ENCODE measurements at places on chromosomes 16 and 17. TPM values are rescaled to one million over a fixed set of nuclear protein-coding genes. Genes with fewer than 3 reads are reported as not detected.

DNA sequence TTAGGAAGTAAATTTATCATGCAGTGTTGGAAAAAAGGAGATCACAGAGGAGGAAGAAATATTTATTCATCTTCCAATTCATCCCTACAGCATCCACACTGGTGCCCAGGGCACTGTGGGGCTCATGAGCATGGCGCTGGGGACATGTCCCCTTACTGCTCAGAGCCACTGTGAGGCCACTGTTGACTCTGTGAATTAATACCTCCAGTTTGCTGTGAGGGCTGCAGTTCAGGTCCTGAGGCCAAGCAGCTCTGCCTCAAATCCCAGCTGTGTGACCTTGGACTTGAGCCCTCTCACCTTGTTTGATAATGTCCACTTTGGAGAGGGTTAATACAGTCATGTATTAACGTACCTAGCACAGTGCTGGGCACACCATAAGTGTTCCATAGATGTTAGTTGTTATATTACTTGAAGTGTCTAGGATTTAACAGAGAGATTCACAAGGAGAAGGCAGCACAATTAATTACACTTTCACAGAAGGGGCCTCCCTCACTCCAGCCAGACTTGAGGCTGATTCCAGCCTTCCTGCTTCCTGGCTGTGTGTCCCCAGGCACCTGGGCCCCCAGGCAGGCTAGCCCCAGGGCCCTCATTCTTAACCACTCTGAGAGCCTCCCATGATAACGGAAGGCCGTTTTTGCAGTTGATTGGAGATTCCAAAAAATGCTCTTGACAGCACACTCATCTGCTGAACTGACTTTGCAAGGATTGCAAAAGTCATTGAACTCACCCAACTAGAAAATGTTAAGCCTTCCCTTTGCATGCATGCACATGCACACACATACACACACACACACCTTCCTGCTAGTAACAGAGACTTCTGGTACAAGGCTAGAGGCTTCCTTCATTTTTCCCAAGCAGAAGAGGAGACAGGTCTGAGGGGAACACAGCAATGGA lies 29.4 kb downstream of the KATNIP start:
- no peaks in the 10 kb centered on the region for H3K27me3 ChIP-seq
- H3K27ac ChIP-seq, result peak overlapping the region; percentile 42
- peaks cover 18% of the 10 kb centered on the region for H3K36me3 ChIP-seq
- no peak for DNase-seq
- H3K4me3 ChIP-seq, result no peak overlapping the region
- H3K4me1 ChIP-seq, result peaks cover 12% of the 10 kb centered on the region

- no peak for DNase-seq
- no peaks in the 10 kb centered on the region for H3K36me3 ChIP-seq
- no peaks in the 10 kb centered on the region for H3K27me3 ChIP-seq
- H3K27ac ChIP-seq, result no peak overlapping the region
- H3K4me3 ChIP-seq, result no peak overlapping the region
- no peaks in the 10 kb centered on the region for H3K4me1 ChIP-seq
These were observed 81.6 kb downstream of the DNAH17 start for GRCh38 chr17:78495634-78496033.

- peaks cover 24% of the 10 kb centered on the region for H3K27me3 ChIP-seq
- no peak for DNase-seq
- H3K4me1 ChIP-seq, result no peaks in the 10 kb centered on the region
- no peak overlapping the region for H3K4me3 ChIP-seq
- no peaks in the 10 kb centered on the region for H3K36me3 ChIP-seq
- no peak overlapping the region for H3K27ac ChIP-seq
These were observed 30.3 kb downstream of the B4GALNT2 start for GRCh38 chr17:49162866-49163265.

Gene TOB1
- total RNA-seq, result 40.1 TPM

- peaks cover 2% of the 10 kb centered on the region for H3K36me3 ChIP-seq
- no peaks in the 10 kb centered on the region for H3K4me1 ChIP-seq
- no peak overlapping the region for H3K4me3 ChIP-seq
- H3K27ac ChIP-seq, result no peak overlapping the region
- no peak for DNase-seq
These were observed 1152.0 kb upstream of the CDH8 start for GRCh38 chr16:63188086-63188771.

Gene DCAF7
- total RNA-seq, result 92.1 TPM

Gene TPPP3
- total RNA-seq, result not detected

DNA sequence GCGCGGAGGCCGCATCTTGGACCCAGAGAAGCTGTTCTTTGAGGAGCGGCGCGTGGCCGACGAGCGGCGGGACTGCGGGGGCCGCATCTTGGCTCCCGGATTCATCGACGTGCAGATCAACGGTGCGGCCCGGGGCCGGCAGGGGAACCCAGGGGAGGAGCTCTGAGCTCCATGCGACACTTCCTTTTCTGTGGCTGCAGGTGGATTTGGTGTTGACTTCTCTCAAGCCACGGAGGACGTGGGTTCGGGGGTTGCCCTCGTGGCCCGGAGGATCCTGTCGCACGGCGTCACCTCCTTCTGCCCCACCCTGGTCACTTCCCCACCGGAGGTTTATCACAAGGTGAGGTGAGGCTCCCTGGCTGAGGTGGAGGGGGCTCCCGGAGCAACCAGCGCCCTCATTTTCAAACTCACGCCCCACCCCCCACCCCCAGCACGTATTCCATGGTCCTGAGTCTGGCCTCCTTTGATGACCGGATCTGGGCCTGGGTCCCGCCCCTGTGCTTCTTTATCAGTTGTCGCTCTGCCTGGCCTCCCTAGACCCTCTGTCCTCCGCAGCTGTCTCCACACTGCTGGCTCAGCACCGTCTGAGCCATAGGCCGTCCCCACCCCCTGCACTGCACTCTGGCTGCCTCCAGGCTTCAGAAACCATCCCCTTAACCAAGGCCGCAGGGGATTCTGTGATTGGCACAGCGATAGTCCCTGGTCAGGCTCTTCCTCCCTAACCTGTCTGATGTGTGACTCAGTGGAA lies 787 bp downstream of the AMDHD2 start:
- H3K4me1 ChIP-seq, result peaks cover 35% of the 10 kb centered on the region
- DNase-seq, result peak; percentile 53
- H3K4me3 ChIP-seq, result peak overlapping the region; percentile 89
- peaks cover 25% of the 10 kb centered on the region for H3K36me3 ChIP-seq
- H3K27me3 ChIP-seq, result no peaks in the 10 kb centered on the region
- H3K27ac ChIP-seq, result peak overlapping the region; percentile 90

- peaks cover under 1% of the 10 kb centered on the region for H3K4me1 ChIP-seq
- H3K36me3 ChIP-seq, result no peaks in the 10 kb centered on the region
- no peak overlapping the region for H3K27ac ChIP-seq
- no peak overlapping the region for H3K4me3 ChIP-seq
- DNase-seq, result no peak
- H3K27me3 ChIP-seq, result no peaks in the 10 kb centered on the region
These were observed 39.5 kb upstream of the CIBAR2 start for GRCh38 chr16:85151603-85152413.

Gene MYLK3
- total RNA-seq, result 0.54 TPM

Gene ALDH3A2
- 22.0 TPM for total RNA-seq

- H3K27me3 ChIP-seq, result peaks cover 11% of the 10 kb centered on the region
- no peak overlapping the region for H3K4me3 ChIP-seq
- H3K27ac ChIP-seq, result no peak overlapping the region
- H3K36me3 ChIP-seq, result no peaks in the 10 kb centered on the region
These were observed 18.1 kb upstream of the BAHCC1 start for GRCh38 chr17:81376946-81377714.

DNA sequence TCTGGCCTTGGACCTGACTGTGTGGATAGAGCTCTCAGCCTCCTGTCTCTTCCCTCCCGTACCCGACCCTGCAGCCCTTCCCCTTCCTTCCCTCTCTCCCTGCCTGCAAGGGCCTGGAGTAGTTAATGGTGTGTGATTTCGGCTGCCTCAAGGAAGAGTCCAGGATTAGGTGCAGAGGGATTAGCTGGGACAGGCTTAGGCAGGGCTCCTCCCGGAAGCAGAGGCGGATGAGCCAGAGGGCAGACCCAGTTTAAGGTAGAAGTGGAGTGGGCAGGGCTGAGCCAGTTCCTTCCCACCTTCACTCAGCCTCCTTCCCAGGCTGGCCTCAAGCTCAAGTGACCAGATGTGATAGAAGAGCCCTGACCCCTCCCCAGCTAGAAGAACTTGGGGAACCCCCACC lies 16.8 kb downstream of the GUCY2D start:
- no peaks in the 10 kb centered on the region for H3K36me3 ChIP-seq
- no peak for DNase-seq
- H3K4me3 ChIP-seq, result no peak overlapping the region
- H3K27me3 ChIP-seq, result peaks cover 37% of the 10 kb centered on the region

Gene MMP25
- 0.99 TPM for total RNA-seq

DNA sequence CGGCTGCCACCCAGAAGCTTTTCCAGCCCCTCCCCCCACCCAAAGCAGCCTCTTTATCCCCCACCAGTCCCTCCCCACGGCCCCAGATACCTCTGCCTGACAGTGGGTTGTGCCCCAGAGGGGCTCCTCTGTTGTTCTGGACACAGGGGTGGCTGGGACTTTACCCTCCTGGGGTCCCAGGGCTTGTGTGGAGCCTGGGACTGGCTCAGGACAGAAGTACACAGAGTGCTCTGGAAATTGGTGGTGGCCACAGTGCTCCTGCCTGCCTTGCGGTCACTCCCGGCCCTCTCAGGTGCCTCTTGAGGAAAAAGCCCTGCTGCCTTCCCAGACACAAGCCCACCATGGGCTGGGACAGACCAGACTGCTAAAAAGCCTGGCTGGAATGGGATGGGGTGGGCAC lies 68.2 kb downstream of the RAB11FIP4 start:
- H3K4me1 ChIP-seq, result no peaks in the 10 kb centered on the region
- no peaks in the 10 kb centered on the region for H3K27me3 ChIP-seq
- H3K36me3 ChIP-seq, result no peaks in the 10 kb centered on the region
- no peak overlapping the region for H3K27ac ChIP-seq
- H3K4me3 ChIP-seq, result no peak overlapping the region
- DNase-seq, result no peak

DNA sequence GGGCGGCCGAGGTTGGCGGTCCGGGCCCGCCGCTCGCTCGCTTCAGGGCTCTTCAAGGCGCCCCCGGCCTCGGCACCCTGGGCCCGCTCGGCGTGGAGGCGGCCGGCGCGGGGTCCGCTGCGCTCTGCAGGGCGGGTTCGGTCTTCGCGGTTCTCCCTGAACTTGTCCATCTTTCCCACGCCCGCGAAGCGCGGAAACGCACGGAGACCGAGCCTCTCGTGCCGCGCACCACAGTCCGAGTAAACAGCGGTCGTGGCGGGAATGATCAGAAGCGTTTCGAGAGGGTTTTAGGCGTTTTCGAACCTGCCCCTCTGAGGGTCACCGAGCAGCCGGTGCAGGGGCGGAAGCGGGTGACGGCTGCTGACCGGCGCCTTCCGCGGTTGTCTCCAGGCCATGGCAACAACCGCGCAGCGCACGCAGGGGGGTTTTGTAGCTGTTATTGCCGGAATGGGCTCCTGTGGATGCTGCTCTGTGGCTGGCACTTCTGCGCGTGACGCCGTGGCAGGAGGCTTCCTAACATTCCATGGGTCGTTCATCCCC lies 414 bp downstream of the NARF start:
- H3K4me1 ChIP-seq, result peaks cover 25% of the 10 kb centered on the region
- H3K4me3 ChIP-seq, result peak overlapping the region; percentile 80
- peak overlapping the region; percentile 87 for H3K27ac ChIP-seq
- no peaks in the 10 kb centered on the region for H3K27me3 ChIP-seq

DNA sequence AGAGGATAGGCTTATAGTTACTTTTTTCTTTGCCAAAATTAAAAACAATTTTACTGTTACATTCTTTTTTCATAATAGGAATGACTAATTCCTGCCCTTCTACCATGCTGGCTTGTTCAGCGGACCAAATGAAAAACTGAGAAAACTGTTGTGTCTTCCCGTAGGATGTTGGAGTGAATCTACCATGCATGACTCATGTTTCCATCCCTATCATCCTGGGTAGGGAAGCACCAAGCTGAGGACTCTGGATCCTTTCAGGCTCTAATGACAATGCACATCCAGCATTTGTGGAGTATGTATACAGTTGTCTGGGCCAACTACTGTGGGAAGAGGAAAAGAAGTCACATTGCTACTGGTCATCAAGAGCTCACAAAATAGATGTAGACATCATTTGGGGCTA lies 41.1 kb upstream of the DHX8 start:
- H3K4me1 ChIP-seq, result no peaks in the 10 kb centered on the region
- DNase-seq, result no peak
- no peaks in the 10 kb centered on the region for H3K27me3 ChIP-seq
- no peak overlapping the region for H3K4me3 ChIP-seq
- peaks cover 2% of the 10 kb centered on the region for H3K36me3 ChIP-seq

GRCh38 chr16:1182950-1183907 lies 30.3 kb downstream of the CACNA1H start:
- H3K4me1 ChIP-seq, result no peaks in the 10 kb centered on the region
- H3K27ac ChIP-seq, result no peak overlapping the region
- H3K36me3 ChIP-seq, result no peaks in the 10 kb centered on the region
- no peaks in the 10 kb centered on the region for H3K27me3 ChIP-seq
- no peak for DNase-seq

Gene PYCARD
- 5.2 TPM for total RNA-seq

Gene CRYBA1
- total RNA-seq, result not detected

DNA sequence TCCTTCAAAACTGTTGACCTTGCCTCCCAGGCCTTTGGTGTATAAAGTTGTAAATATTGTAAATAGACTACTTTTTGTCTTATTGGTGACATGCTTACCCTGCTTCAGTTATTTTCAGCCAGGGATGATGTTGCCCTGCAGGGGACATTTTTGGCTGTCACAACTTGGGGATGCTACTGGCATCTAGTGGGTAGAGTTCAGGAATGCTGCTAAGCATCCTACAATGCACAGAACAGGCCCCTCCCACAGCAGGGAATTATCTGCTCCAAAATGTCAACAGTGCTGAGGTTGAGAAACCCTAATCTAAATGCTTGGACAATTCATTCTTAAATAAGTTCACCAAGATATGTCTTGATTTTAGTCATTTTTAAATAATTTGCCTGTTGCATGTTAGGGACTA lies 459.8 kb downstream of the PMP22 start:
- no peaks in the 10 kb centered on the region for H3K36me3 ChIP-seq
- DNase-seq, result no peak
- H3K27me3 ChIP-seq, result peaks cover 10% of the 10 kb centered on the region

Gene HID1
- total RNA-seq, result 1.9 TPM

Gene PRR14
- 90.1 TPM for total RNA-seq

GRCh38 chr17:14833201-14833785 lies 431.8 kb downstream of the PMP22 start:
- no peak for DNase-seq
- H3K27ac ChIP-seq, result no peak overlapping the region
- peaks cover 5% of the 10 kb centered on the region for H3K27me3 ChIP-seq
- H3K4me1 ChIP-seq, result peaks cover 10% of the 10 kb centered on the region
- no peak overlapping the region for H3K4me3 ChIP-seq
- H3K36me3 ChIP-seq, result no peaks in the 10 kb centered on the region

DNA sequence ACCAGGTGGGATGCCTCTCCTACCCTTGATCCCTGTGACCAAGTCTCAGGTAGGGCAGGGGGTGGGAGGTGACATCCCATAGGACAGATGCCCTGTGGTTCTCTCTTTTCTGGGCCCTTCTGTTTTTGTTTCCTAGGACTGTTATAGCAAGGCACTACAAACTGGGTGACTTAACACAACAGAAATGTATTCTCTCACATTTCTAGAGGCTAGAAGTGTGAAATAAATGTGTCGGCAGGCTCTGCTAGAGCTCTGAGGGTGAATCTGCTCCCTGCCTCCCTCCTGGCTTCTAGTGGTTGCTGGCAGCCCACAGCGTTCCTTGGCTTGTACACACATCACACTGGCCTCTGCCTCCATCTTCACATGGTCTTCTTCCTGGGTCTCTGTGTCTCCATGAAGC lies 12.7 kb downstream of the CALB2 start:
- H3K36me3 ChIP-seq, result no peaks in the 10 kb centered on the region
- peaks cover 20% of the 10 kb centered on the region for H3K27me3 ChIP-seq
- no peak overlapping the region for H3K4me3 ChIP-seq
- no peak overlapping the region for H3K27ac ChIP-seq
- H3K4me1 ChIP-seq, result peaks cover 5% of the 10 kb centered on the region

GRCh38 chr16:87332150-87332549 lies 15.0 kb upstream of the C16orf95 start:
- no peak for DNase-seq
- peaks cover 8% of the 10 kb centered on the region for H3K36me3 ChIP-seq
- peaks cover 5% of the 10 kb centered on the region for H3K4me1 ChIP-seq
- no peak overlapping the region for H3K4me3 ChIP-seq
- no peaks in the 10 kb centered on the region for H3K27me3 ChIP-seq

Gene ABCA8
- not detected for total RNA-seq

Data from activated naive CD8-positive, alpha-beta T cell treated with anti-CD3 and anti-CD28 coated beads for 36 hours (primary cell).